Calu3 (cell line): ENCODE measurements at places on chromosomes 3 and 15.

DNA sequence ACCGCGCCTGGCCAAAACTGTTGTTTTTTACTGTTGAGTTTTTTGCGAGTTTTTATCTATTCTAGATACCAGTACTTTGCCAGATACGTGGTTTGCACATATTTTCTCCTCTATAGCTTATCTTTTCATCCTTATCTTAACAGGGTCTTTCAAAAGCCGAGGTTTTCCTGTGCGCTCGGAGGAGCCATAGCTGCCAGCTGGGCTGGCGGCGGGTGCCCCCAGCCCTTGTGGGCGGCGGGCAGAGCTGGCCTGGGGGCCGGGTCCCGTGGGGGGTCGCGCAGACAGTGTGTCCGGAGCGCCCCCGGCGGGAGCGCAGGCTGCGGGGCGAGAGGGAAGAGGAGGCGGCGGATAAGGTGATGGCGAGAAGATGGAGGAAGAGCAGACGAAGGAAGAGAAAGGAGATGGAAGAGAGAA lies 11.1 kb upstream of the EIF4A2 start:
- peak overlapping the region; percentile 59 for H3K4me3 ChIP-seq
- no peaks in the 10 kb centered on the region for H3K4me1 ChIP-seq
- no peaks in the 10 kb centered on the region for H3K36me3 ChIP-seq
- no peak for DNase-seq
- H3K27me3 ChIP-seq: no peaks in the 10 kb centered on the region

DNA sequence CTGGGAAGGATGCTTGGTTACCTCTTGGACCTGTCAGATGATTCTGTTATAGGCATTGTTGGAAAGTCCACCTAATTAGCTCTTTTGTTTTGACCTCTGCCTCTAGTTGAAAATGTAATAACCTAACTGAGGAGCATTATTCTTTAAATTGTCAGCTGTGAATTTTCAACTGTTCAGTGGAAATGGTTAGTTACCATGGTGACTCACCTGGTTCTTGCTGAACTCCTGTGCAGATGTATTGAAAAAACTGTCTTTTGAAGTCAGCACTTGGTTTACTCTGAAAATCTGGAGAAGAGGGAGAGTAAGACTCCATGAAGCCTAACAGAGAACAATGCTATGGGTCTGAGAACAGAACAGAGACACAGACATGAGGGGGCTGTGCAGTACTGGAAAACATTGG lies 72.0 kb downstream of the LARS2 start:
- no peaks in the 10 kb centered on the region for H3K4me1 ChIP-seq
- H3K27ac ChIP-seq: no peak overlapping the region
- no peaks in the 10 kb centered on the region for H3K36me3 ChIP-seq
- H3K27me3 ChIP-seq: no peaks in the 10 kb centered on the region

DNA sequence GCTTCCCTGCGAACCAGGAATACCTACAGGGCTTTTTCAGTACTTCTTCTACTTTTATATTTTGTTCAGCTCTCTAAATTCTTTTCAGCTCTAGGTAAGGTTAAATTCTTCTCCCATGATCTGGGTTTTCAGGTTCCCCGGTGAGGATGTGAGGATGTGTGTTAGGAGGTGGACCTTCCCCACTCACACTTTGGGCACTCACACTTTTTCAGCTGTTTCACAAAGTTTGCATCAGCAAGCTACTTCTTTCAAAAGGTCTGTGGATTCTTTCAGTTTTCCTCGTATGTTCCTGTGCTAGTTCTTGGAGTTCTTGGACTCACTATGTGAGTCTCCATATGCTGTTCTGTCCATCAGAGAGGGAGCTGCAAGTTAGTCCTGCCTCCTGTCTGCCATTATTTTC lies 13.9 kb upstream of the OR5K2 start:
- H3K36me3 ChIP-seq: no peaks in the 10 kb centered on the region
- DNase-seq: no peak
- no peaks in the 10 kb centered on the region for H3K27me3 ChIP-seq
- H3K27ac ChIP-seq: peak overlapping the region; percentile 57

- DNase-seq: no peak
- H3K4me1 ChIP-seq: peaks cover 9% of the 10 kb centered on the region
- no peak overlapping the region for H3K27ac ChIP-seq
- H3K36me3 ChIP-seq: no peaks in the 10 kb centered on the region
- no peak overlapping the region for H3K4me3 ChIP-seq
Measured at GRCh38 chr3:119359476-119360326, 65.5 kb downstream of the ARHGAP31 start.

DNA sequence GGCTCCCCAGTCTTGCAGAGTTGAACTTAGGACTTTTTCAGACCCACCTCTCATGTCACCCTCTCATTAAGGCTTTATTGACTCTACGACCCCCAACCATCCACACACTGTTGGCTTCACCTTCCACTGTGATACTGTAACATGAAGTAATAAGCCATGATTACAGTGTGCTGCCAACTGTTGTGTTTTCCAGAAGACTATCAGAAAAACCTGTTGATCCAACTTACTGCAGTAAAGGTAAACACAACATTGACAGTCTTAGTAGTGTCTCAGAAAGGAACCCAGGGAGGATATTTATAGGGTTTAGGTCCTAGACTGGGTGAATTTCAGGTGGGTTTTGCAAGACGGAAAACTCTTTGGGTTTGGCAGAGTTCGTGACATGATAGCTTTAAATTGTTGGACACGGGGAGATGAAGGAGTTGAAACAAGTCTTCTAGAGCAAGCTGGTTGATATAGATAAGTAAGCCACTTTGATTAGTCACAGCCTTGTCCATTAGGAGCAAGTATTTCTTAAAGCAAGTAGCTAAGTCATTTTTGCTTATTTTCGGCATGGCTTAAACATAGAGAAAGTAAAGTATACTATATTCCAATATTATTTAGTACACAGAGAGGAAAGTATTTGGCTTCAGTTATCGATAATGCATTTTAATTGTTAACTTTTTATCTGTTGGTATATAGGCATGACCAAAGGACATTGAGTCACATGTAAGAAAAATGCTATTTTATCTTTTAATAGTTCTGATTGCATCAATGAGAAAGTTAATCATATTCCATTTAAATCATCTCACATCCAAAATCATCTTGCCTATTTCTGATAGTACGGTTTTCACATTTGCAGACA lies 2.4 kb upstream of the COL6A5 start:
- no peak overlapping the region for H3K4me3 ChIP-seq
- H3K27ac ChIP-seq: no peak overlapping the region
- H3K4me1 ChIP-seq: no peaks in the 10 kb centered on the region
- no peaks in the 10 kb centered on the region for H3K36me3 ChIP-seq
- DNase-seq: no peak
- H3K27me3 ChIP-seq: peaks cover 38% of the 10 kb centered on the region

- H3K36me3 ChIP-seq: no peaks in the 10 kb centered on the region
- peaks cover 12% of the 10 kb centered on the region for H3K27me3 ChIP-seq
- no peak overlapping the region for H3K4me3 ChIP-seq
- H3K27ac ChIP-seq: no peak overlapping the region
Measured at GRCh38 chr15:74229686-74230085, 6.4 kb upstream of the CCDC33 start.

DNA sequence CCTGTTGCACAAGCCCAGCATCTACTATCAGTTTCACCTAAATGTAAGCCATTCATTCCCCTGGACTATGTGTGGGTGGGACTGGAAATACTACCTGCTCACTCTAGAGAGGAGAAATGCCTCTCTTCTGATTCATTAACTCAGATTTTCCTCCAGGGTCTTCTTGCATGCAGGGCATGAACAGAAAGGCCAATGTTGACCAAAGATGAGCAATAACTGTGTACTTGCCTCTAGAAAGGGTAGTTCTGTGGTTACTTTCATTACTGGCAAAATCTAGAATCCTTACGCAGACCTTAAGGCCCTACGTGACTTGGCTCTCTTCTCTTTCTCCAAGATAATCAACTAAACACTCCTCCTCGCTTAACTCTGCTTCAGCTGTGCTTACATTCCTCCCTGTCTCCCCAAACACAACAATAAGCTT lies 81.4 kb upstream of the PSMD6 start:
- no peak overlapping the region for H3K27ac ChIP-seq
- no peaks in the 10 kb centered on the region for H3K4me1 ChIP-seq
- DNase-seq: no peak
- H3K36me3 ChIP-seq: no peaks in the 10 kb centered on the region
- no peak overlapping the region for H3K4me3 ChIP-seq

GRCh38 chr3:177314897-177315296 lies 117.6 kb upstream of the TBL1XR1 start:
- H3K27ac ChIP-seq: no peak overlapping the region
- H3K4me1 ChIP-seq: no peaks in the 10 kb centered on the region
- no peak for DNase-seq
- H3K27me3 ChIP-seq: no peaks in the 10 kb centered on the region
- no peak overlapping the region for H3K4me3 ChIP-seq
